Hindlimb muscle (tissue), 1 donor: ENCODE measurements at places on chromosomes 12 and 14.

DNA sequence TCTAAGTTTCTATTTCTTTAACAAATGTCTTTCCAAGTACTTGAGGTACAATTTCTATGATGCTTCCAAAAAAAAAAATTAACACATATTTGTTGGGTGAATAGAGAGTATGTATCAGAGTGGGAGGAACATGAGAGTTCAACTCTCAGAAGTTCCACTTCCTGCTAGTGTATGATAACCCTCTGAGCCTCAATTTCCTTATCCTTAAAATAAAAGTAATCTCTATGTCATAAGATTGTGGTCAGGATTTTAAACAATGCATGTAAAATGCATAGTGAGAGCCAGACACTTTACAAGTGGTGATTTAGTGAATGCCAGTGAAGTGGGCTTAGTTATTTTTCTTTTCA, 270.3 kb upstream of the AMIGO2 start:
- no peak for DNase-seq

DNA sequence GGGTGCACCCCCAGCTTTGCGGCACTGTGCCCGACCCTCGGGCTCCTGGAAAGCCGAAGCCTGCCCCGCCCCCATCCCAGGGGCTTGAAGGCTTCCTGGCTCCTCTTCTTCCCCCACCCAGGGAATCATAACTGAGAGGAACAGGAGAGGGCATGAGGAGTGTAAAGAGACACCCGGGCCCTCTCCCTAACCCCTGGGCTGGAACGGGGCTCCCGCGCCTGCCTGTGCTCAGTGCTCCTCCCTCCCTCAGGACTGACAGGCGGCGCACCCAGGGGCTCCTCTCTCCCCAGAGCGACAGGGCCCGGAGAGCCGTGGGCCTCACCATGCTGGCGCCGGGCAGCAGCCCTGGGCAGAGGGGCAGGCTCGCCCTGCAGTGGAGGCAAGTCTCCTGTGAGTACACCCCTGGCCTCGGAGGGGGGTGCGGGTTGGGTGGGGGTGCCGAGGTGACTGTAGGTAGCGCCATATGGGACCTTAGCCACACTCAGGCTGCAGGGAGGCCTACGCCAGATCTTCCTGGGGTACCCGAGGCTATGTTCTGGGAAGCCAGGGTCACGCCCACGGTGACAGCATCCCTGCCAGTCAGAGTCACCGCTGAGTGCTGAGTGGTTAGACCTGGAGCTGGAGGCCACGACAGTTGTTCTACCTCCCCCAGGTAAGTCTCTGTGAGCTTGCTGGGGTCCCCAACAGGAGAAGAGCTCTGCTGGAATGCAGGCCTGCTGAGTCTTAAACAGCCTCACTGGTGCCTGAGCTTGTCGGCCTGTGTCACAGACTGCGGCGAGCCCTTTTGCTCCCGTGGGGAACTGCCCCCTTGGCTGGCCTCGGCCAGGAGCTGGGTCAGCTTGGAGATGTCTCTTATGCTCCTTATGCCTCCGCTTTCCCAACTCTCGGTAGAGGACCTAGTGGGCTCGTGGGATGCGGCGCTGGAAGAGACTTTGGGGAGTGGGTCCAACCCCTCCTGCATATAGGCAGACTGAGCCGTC, 7.8 kb downstream of the LRTM2 start:
- DNase-seq = no peak

GRCh38 chr14:83017296-83017695, 1483.6 kb upstream of the SEL1L start:
- no peak for DNase-seq

DNA sequence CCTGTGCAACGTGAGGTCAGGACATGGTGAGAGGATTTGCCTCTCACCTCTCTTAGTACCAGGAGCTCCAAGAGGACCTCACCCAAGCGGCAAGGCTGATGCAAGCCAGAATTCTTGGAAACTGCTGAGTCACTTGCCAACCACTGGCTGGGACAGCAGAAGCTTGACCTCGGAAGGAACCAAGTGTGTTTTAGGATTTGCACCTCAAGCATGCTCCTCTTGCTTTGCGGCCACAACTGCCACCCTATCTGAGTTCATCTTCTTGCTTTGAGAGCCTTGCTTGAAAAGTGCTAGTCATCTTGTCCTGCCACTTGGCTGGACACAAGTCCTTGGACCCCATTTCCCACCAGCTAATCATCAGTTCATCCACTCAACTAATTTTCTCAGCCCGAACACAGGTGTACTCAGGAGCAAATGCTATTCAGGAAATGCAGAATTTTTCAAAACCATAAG, 195.8 kb downstream of the SLC25A21 start:
- DNase-seq = no peak

GRCh38 chr12:38142974-38143373, 173.6 kb upstream of the ALG10B start:
- no peak for DNase-seq

DNA sequence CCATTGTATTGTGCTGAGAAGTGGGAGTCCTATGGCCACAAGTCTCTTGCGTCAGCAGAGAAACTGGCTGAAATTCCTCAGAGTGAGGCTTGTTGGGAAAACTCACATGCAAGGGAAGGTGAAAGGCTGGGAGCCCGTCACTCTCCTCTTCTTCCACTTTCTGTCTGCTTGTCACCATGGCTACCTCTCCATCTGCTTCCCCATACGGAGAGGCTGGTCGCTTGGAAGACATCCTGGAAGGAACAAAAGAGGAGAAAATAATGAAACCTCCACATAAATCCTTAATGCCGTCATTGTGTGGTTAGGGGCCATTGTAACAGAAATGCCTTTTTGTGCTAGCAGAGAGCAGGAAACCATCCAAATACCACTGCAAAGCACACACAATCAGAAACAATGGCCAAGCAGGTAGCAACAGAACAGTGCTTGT, 53.7 kb downstream of the SOX5 start:
- no peak for DNase-seq

DNA sequence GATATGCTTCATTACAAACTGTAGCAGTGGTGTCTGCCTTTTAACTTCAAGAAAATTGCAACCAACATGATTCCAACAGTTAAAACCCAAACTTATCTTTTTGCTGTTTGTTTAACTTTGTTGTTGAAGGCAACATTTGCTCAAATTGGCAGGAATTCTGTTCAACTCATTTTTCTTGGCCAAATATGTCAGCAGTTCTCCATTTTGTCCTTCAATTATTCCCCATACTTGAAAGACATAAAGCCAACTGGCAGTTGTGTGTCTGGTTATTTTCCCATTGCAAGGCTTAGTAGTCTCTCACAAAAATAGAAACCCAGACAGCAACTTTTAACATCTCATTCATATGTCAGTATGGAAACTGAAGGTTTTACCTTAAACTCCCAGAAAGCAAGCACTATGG, 146.3 kb downstream of the LRIG3 start:
- peak; percentile 23 for DNase-seq

DNA sequence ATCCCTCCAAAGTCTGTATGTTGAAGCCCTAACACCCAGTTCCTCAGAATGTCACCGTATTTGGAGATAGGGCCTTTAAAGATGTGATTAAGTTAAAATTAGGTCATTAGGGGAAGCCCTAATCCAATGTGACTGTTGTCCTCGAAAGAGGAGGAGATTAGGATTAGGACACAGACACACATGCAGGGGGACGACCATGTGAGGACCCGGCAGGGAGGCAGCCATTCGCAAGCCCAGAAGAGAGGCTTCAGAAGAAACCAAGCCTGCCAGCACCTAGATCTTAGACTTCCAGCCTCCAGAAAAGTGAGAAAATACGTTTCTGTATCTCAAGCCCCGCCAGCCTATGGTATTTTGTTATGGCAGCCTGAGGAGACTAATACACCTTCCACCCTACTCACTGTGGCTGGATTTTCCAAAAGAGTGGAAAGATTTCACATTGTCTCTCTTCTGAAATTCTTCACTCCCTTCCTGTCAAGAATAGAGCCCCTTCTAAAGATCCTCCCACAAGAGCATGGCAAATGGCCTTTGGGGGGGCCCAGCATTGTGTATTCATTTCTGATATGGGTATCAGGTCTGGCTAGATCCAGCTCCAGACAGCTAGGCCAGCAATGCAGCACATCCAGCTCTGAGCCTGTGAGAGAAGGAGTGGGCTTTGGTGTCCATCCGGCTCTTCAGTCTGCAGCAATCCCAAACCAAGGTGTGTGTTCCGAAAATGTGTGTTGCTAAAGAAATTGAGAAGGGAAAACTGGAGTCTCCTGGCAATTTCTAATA, 15.4 kb upstream of the UBC start:
- DNase-seq = no peak

GRCh38 chr12:26971963-26972362, 33.7 kb downstream of the FGFR1OP2 start:
- no peak for DNase-seq

GRCh38 chr12:65694130-65694529, 130.2 kb upstream of the HMGA2 start:
- no peak for DNase-seq

DNA sequence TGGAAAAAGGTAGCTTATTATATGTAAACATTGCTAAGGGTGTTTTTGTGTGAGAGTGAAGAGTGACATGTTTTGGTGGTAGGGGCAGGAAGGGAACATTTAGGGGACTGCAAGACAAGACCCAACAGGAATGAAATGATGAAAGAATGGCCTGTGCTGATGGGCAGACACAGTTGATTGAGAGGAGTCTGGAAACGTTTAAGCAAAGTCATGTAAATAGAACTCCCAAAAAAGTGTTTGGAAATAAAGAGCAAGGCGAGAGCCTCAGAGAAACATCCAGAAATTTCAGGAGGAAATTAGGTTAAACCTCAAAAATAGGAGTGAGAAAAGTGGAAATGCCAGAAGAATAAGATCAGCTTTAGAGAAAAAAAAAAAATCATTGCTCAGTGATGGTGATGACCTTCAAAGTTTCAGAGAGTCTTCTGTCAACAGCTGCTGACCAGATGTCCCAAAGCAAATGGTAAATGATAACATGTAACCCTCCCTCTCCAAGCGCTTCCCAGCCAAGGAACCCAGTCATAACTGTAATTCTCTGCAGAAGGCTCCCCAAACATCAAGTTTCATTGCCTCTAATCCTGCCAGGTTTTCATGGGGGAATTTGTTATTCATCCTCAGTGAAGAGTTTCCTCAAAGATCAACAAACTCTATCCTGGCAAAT, 223.2 kb upstream of the FAR2 start:
- DNase-seq = no peak

GRCh38 chr14:59484639-59485175, 390 bp downstream of the JKAMP start:
- no peak for DNase-seq

DNA sequence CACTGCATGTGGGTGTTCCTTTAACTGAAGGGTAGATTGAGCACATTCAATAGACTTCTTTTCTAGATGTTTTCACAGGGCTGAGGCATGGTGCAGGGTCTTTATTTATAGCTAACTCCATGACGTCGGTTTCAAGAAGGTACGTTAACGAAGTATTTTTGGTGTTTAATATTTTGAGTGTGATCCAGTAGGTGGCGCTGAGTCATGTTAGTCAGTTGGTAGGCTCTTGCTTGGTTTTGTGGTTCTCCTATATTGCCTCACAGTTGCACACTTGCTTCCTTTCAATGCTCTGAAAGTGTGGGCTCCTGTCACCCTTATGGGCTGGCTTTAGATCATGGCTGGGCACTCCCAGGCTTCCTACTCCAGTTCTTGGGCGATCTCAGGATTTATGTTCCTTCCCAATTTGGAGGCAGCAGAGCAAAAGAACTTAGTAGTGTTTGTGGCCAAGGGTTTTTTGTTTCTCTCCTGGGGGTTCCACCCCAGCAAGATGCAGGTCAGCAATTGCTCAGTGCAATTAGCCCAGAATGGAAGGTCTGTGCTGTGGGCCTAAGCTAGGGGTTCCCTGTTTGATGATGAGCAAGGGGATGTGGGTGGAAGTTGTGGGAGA, 471.6 kb upstream of the FOXG1 start:
- no peak for DNase-seq

DNA sequence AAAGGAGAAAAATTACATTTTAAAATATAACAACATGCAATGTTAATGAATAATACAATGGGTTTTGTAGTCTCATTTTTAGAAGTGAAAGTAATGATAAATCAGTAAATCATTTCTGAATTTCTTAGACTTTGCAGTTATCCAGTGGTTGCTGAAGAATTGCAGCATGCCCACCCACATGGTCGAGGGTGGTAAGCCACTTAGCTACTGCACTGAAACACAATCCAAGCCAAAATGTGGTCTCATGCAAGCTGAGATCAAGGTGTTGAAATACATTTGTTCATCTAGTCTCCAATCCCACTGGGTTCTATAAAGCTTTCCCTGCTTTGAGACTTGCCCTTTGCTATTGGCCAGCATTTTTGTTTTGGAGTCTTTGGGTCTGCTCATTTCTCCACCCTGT, 247.9 kb downstream of the NELL2 start:
- no peak for DNase-seq

- no peak for DNase-seq
Measured at GRCh38 chr14:99891900-99892299, 98.7 kb downstream of the EML1 start.

GRCh38 chr12:126518596-126519200, 1453.5 kb downstream of the AACS start:
- no peak for DNase-seq

DNA sequence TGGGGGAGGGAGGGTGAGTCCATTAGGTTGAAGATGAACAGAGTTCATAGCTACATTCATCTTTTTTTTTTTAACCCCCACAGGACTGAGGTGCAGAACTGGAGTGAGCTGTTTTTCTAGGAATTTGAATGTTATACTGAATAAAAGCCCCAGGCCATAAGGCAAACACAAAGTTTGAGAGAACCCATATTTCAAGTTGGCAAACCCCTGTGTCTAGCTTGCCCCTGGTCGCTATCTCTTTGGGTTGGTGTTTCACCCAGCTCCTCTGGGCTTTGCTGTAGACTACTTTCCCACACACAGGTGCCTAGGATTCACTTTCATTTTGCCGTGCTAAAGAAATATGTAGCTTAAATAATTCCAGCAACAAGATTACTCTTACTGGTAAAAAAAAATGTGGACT, 5.2 kb upstream of the LMO3 start:
- DNase-seq = no peak

GRCh38 chr12:27814851-27815591, 35.0 kb upstream of the MANSC4 start:
- no peak for DNase-seq

- peak; percentile 86 for DNase-seq
Measured at GRCh38 chr14:69046476-69046860, 67.4 kb upstream of the ACTN1 start.

DNA sequence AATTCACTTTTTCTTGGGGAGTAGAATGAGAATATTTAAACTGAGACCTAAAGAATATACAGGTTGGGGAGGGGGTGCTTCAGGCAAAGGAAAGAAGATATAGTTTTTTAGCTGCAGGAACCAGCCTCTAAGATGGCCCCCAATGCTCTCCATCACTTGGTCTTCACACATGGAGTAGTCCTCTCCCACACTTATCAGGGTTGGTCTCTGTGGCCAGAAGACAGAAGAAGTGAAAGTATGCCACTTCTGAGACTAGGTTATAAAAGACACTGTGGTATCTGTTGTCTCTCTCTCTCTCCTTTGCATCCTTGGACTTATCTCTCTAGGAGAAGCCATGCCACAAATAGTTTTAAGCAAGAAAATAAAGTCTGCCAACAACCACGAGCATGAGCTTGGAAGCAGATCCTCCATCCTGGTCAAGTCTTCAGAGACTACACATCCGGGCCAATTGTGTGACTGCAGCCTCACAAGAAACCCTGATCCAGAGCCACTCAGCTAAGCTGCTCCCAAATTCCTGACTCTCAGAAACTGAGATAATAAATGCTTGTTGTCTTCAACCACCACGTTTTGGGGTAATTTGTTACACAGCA, 18.0 kb downstream of the PUS7L start:
- no peak for DNase-seq
